Gastroesophageal sphincter (tissue), 4 donors: ENCODE measurements at places on chromosomes 6 and 20. TPM values are rescaled to one million over a fixed set of nuclear protein-coding genes. Genes with fewer than 3 reads are reported as not detected.

GRCh38 chr20:38841570-38841969, 36.1 kb downstream of the PPP1R16B start:
- no peak for ATAC-seq

DNA sequence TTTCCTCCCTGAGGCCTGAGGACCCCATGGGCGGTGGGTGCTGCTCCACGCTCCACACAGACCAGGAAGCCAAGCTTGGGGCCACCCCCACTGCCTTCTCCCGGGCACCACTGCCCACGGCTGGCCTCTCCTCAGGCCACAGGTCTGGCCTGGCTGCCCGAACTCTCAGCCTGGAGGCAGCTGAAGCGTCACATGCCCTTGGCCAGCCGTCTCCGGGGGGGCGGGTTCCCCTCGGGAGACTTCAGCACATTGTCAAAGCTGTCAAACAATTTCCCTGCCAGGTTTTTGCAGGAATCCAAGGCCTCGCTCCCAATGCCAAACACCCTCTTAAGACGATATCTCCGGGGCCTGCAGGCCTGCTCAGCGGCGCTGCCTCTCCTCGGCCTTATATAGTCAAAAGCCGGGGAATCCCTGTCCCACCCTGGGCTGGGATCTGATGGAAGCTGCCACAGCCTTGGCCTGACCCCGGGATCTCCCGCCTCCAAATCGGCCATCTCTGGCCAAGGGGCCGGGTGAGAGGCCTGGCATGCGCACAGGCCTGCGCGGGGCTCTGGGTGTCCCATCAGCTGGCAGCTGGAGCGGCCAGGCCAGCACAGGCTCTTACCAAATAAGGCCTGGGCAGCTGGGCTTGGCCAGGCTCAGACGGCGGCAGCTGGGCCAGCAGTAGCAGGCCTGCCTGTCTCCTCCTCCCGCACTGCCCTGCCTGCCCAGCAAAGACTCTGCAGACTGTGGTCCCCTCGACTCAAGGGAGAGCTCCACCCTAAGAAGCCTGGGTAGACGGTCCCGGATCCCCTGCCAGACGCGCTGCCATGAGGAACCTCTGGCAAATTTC, 49.7 kb downstream of the RBM38 start:
- ATAC-seq: peak; percentile 82

GRCh38 chr6:978937-979685, 286.2 kb upstream of the EXOC2 start:
- ATAC-seq: no peak

DNA sequence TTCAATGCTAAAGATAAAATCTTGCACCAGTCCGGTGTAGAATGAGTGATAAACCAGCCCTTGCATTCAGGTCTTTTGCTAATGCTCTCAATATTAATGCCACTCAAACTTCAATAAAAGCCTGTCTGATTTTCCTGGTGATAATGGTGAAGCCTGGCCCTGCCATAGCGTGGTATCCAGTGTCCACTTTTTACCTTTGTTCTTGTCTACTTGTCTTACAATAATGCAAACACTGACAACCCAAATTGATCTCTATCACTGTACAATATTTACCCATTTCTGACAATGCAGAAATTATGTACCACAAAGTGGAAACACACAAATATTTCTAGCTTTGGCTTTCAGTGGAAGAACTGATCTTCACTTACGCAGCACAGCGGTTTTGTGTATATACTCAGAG, 189.1 kb downstream of the ZDHHC14 start:
- no peak for ATAC-seq

DNA sequence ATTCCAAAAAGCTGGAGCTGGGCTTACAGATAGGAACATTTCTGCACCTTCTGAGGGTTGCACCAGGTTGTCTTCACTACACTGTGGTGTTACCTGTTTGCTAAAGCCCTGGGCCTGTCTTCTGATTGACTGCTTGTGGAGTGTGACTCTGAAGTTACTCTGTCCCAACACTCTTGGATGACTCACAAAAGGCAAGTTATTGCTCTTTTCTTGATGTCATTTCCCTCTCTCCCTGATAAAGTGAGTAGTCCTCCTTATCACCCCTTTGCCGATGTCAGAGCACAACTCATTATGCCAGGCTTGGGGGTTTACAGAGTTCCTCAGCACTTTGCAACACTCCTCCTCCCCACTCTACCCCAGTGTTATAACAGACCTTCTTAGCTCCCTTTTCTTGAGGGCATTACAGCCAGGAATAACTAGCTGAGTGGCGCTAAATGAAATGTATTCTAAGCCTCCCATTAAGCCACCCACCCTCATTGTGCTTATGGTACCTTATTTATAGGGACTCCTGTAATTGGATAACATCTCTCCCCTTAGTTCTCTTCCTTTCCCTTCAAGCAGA, 36.1 kb upstream of the NKX2-4 start:
- no peak for ATAC-seq

DNA sequence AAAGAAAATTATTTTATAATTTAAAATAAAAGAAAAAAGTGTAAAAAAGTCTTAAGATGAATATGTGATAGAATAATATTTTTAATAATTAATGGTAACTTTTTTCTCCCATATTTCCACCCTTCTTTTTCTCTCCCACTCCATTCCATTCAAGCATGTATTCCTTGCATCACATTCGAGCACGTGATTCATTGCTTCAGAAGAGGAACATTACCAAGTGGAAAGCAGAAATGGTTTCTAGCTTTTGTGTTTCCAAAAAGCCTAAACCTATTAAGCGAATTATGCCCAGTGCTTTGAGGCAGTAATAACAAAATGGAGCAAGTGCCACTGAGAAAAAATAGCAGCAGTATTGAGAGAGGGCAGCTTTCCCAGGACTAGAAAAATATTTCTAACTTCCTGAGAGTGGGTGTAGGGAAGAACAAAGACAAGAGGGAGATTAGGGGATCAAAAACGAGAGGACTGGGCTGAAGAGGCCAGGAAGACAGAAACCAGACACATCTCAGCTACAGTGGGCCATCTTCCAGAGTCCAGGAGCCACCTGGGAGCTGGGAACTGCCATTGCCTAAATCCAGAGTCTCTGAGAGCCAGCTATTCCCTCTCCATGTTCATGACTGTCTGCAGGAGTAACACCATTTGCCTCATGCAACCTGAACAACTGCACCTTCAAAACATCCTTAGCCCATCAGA, 15.0 kb upstream of the AKIRIN2 start:
- ATAC-seq: no peak

DNA sequence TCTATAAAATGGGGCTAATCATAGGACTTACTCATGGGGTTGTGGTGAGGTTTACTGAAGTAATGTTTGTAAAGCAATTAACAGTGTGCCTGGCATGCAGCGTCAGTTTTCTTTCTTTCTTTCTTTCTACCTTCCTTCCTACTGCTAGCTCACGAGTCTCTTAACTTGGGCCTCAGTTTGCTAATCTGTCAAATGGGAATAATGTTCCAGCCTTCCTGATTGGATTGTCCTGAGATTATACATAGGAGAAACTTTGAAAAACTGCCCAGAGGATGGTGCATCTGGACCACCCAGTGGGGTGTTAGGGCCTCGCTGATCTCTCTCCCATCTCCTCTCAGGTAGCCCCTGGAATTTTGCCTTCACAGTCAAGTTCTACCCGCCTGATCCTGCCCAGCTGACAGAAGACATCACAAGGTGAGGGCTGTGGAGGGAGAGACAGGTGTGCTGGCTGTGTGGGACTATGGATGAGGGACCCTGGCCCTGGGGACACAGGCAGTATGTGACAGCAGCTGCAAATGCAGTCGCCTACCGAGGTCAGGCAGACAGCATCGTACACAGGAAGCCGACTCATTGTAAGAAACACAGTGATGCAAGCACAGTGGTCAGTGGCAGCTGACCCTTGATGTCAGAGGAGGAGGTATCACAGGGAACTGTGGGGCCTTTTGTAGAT, 27.5 kb downstream of the EPB41L1 start:
- no peak for ATAC-seq

GRCh38 chr20:37968841-37969401, 64.3 kb downstream of the TTI1 start:
- no peak for ATAC-seq

DNA sequence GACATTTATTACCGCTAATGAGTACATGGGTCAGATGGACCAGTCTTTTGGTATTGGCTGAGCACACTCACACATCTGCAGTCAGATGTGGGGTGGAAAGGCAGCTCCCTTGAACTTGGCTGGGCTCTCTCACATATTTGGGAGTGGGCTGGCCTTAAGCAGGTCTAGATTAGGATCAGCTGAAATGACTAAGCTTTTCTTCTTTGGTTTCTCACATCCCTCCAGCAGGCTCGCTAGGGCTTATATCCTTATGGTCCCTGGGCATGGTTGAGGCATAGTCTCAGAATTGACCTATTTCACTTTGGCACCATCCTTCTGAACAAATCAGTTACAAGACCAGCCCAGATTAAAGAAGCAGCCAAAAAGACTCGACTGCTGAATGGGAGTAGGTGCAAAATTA, 14.4 kb upstream of the PLCB1 start:
- no peak for ATAC-seq

The C20orf141 gene
- not detected for total RNA-seq

The C6orf15 gene
- not detected for total RNA-seq

The PROKR2 gene
- not detected for total RNA-seq

The ARMH2 gene
- total RNA-seq: 0.54 TPM
